CD4-positive, CD25-positive, alpha-beta regulatory T cell (primary cell): ENCODE measurements at places on chromosomes 12 and 14.

DNA sequence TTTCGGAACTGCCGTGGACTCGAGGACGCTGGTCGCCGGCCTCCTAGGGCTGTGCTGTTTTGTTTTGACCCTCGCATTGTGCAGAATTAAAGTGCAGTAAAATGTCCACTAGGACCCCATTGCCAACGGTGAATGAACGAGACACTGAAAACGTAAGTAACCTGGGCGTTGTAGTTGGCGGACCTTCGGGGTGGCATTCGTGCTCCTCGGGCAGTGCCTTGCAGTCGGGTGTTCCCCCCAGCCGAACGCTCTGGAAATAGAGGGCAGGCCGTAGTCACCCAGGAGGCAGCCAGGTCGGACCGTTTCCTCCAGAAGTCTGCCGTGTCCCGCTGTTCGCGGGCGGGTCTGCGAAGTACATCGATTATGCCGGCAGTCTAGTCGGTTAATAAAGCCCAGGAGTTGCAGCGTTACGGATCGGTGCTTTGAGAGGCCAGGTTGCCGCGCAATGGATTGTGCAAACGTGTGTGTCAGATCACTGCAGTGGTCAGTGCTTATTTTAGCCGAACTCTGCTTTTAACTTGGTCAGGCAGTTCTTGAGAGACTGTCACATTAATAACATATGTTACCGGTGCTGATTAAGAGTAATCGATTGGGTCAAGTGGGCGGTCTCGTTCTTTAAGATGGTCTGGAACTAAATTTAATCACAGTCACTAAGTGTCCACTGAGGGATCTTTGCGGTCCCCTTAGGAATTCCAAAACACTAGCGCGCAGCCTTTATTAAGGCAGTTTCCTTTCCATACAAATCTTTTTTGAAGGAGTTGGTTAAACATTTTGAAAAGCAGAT is 906 bp downstream of the MARK3 start:
- peak; percentile 28 for DNase-seq

DNA sequence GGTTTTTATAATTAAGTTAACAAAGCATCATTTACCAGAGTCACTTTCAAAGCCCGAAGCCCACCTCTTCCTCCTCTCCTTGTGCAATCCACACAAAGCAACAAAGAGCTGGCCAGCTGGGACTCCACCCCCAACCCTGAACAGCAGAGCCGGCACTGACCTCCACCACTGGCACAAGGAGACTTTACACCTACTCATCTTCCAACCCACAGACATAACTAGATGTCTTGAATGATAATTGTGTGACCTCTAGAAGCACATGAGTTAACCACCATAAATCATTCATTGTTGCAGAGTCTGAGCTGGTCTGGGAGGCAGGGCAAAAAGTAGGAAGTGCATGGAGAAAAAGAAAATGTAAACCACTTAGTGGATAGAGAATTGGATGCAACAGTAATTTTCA is 72.2 kb downstream of the ST8SIA1 start:
- no peak for DNase-seq

GRCh38 chr12:107014055-107014454 is 27.1 kb upstream of the MTERF2 start:
- peak; percentile 6 for DNase-seq

DNA sequence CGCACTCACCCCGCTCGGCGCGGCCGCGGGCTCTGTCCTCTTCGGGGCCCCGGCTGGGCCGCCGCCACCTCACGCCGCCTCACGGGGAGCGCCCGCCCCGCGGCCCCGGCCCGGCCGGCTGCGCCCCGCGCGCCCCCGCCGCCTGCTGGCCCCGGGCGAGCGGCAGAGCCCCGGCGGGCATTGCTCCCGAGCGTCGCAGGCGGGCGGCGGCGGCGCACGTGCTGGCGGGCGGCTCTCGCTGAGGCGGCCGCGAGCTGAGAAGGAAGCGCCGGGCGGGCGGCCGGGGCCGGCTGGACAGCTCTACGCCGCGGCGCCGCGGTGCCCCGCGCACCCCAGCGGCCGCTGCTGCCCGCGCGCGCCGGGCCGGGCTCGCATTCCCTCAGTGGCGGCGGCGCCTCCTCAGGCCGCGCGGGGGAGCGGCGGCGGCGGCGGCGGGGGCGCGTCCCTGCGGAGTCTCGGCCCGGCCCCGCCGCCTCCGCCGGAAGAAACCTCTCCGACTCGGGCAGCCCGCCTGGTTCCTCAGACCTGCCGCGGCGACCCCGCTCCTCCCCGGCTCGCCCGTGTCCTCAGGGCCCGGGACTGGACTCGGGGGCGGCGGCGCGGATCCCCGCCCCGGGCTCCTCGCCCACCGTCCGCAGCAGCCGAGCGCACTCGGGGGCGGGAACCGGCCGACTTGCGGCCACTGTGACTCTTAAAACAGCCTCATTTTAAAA is at the start of gene PITPNM2:
Gene PITPNM2 (minus strand): TSS at position 347 of the 713 bp plus-strand sequence. CDS start 116,500 bp downstream, outside the sequence.
- DNase-seq: peak; percentile 50

- DNase-seq: peak; percentile 87
These were observed at the start of the genes DMAC2L and L2HGDH for GRCh38 chr14:50311972-50312733. TSS of gene DMAC2L (plus strand) at chr14:50312324. CDS start at chr14:50321488, 9,164 bp downstream. TSS of gene L2HGDH (minus strand) at chr14:50312229. CDS start at chr14:50312150, 79 bp downstream.

DNA sequence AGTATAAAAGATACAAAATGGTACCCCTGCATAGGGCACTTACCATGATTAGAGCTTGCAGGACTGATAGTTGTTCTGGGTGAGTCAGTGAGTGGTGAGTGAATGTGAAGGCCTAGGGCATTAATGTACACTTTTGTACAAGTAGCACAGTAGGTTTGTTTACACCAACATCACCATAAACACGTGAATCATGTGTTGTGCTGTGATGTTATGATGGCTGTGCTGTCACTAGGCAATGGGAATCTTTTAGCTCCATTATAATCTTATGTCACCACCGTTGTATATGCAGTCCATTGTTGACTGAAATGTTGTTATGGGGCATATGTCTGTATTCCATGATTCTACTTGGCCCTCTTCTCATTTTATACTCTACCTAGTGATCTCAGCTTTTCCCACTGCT is 11.8 kb downstream of the NUBPL start:
- DNase-seq: no peak

GRCh38 chr12:52320784-52321400 is at the start of gene KRT83:
TSS of gene KRT83 (minus strand) at chr12:52321398. CDS start at chr12:52321335, 63 bp downstream.
- no peak for DNase-seq

- no peak for DNase-seq
These were observed 184.2 kb upstream of the GZMB start for GRCh38 chr14:24818058-24818822.

DNA sequence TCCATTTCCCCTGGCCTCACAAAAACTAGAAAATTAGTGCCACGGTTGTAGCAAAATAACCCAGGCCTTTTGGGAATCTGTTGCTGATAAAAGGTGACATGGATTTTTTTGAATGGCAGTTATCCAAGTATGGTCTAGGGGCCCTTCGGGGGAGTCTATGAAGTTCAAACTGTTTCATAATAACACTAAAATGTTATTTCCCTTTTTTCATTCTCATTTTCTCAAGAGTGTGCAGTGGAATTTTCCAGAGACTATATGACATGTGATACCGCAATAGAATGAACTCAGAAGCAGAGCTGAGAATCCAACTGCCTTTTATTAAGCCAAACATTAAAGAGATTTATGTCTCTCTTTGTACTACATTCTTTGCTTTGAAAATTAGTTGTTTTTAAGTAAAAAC is 26.9 kb downstream of the GSTZ1 start:
- no peak for DNase-seq

DNA sequence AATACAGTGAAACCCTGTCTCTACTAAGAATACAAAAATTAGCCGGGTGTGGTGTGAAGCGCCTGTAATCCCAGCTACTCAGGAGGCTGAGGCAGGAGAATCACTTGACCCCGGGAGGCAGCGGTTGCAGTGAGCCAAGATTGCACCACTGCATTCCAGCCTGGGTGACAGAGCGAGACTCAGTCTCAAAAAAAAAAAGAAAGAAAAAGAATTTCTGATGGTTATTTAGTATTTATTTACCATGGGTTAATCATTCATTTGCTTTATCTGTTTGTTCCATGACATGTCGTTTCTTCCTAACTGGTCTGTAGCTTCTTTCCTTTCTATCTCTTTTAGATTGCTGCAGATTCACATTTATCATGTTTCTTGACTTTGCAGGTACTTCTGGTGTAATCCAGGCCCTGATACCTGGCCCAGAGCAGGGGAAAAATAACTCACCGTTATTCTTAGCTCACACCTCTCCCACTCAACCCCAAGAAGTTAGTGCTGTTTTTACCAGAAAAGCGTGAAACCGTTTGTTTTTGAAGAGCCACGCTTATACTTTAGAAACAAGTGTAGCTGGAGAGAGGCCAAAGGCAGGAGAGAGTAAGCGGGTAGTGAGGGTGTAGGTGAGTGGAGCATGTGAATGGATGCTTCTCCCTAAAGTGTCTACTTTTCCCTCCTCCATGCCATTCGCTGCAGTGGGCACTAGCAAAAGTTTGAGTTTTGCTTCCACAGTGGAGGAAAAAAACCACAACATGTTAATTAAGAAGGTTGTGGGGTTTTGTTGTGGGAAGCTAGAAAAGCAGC is 45.4 kb downstream of the SRGAP1 start:
- DNase-seq: no peak

- DNase-seq: peak; percentile 57
These were observed 17.5 kb downstream of the ANAPC5 start for GRCh38 chr12:121334513-121335343.

- DNase-seq: no peak
These were observed 11.8 kb downstream of the BAG5 start for GRCh38 chr14:103550451-103551337.

GRCh38 chr12:60539592-60539991 is 943.8 kb downstream of the SLC16A7 start:
- no peak for DNase-seq

- no peak for DNase-seq
These were observed 57.5 kb downstream of the ARHGAP5 start for GRCh38 chr14:32134448-32135097.

DNA sequence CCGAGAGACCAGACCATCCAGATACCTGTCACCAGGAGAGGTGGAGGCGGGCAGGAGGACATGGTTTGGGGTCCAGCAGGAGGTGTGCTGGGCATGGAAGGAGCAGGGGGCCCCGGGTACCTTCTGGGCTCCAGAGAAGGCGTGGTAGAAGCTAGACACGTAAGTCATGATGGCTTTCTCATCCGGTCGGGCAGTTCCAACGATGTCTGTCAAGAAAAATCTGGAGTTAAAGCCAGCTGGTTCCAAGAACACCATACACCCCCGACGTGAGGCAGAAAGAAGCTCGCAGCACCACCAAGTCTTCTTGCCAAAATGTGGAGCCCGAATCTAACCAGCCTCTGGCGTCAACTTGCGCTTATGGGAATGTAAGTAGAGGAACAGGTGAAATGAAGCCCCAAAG is 76.7 kb downstream of the ACTN1 start:
- no peak for DNase-seq

- no peak for DNase-seq
These were observed 236.1 kb downstream of the ADGRD1 start for GRCh38 chr12:131189781-131190180.

- DNase-seq: peak; percentile 24
These were observed 123.2 kb downstream of the CHST11 start for GRCh38 chr12:104579718-104580495.

DNA sequence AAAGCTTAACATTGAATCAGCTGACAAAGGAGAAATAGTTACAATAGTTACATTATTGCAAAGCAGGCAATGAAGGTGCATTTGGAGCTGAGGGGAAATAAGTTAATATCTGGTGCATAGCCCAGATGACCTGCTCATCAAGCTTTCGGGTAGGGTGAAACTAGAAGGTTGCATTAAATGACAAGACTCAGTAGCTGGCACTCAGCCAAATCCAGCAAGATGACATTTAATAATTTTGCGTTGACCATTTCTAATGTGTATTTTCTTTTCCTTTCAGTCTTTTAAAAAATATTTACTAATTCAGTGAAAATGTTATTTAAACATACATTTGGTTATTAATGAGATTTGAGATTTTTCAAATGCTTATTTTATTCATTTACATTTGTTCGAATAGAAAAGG is 188.6 kb downstream of the SLC5A8 start:
- DNase-seq: no peak

DNA sequence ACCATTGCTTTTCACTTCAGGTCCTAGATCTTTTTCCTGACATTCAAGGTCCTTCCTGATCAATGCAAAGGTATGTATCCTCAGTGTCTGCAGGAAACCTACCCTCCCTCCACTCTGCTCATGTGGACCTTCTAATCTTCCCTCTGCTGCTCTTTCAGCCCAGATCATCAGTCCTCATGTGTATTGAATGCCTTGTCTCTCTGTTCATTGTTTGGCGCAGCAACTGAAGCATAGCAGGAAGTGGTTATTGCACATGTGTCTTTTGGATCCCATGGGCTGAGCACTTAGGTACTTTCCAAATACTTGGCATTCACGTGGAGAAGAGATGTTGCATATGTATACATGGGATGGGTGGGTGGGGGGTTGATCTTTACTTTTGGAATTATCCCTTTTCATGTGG is 4.3 kb upstream of the NIN start:
- no peak for DNase-seq

DNA sequence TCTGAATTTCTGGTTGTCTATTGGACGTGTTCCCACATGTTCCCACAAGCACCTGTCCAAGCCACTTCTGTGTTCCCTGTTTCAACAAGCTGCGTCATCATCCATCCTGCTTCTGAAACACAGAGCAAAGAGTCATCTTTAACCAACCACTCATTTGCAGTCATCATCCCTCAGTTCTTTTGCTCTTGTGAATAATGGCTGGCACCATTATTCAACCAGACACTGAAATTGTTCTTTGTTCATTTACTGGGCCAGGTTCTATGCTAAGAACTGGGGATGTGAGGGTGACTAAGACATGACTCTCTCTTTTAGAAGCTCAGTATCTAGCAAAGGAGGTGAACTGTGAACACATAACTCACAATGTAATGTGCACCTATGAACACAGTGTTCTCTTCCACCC is 40.7 kb upstream of the ANO4 start:
- DNase-seq: no peak

DNA sequence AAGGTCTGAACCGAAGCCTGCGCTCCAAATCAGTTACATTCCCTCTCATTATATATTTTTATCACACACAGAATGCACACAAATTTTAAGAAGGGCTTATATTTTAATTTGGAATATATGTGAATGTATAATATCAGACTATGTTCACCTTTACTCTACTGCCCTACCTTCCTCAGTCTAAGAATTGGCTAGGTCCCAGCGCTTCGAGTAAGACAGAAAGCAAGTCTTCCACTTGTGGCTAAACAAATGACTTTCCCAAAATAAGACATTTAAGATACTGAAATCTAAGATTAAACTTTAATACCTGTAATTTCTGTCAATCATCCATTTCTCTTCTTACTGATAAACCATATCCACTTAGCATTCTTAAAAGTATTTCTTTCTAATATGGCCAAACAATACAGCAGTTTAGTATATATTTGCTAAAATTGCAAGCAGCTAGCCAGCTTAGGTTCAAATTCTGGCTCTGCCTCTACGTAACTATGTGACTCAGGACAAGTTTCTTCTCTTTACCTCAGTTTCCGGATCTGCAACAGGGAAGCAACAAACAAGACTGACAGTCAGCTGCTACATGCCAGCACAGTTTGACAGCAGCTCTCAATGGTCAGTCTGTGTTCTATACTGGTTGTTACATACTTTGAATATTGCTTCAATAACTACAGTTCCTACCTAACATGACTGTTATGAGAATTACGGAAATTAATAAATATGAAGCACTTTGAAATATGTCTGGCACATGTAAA is 2.0 kb downstream of the INTS13 start:
- no peak for DNase-seq
